Right renal pelvis (tissue), 4 donors: ENCODE measurements at places on chromosomes 5 and 9. TPM values are rescaled to one million over a fixed set of nuclear protein-coding genes. Genes with fewer than 3 reads are reported as not detected.
A peak's percentile ranks its signal among the peaks of the same experiment; 100 is the strongest.

The FAM200C gene
- polyA plus RNA-seq = 15.5 TPM

DNA sequence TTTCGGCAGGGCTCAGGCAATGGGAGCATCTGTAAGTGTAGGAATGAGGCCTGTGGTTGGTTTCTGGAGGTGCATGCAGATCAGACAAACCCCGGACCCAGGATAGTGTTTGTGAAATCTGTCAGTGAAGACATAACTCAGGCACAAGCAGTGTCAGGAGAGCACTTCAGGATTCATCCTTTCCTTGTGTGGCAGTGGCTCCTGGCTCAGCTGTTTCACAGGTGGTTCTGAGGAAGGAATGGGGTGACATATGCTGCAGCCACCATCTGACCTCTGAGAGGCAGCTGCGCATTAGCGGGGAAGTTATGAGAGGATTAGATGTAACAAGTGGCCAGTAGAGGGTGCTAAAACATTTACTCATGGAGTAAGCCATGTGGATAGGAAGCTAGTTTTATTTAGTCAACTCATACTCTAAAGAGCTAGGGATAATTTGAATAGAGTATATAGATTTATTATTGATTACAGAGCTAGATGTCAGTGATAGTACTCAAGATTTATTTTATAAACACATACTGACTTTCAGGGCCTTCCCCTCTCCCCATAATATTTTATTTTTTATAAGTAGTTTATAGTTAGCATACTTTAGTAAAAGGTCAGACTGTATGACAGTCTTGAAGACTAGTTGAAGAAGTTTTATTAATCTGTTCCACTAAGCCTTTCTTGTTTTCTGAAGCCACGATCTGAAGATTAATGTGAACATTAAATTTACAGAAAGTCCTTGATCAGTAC is 28.4 kb downstream of the NNT start:
- DNase-seq = peak; percentile 63

- no peak for DNase-seq
Observed at GRCh38 chr5:9852671-9853070, 222.5 kb upstream of the TAS2R1 start.

DNA sequence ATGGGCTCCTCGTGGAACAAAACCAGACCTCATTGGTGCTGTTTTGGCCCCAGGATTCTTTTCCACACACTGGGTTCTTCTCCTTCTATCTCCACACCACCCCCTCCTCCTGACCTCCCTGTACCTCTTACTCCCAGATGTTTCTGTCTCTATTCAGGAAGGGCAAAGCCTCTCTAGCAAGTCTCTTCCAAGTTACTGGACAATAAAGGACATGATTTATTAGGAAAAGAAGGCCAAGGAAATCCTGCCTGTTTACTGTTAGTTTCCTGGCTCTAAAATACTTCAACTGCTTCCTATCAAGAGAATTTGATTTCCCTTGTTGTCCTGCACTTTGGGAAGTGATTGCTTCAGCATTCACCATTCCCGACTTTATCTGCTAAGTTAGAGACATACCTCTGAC is 262.0 kb downstream of the SAXO1 start:
- DNase-seq = no peak

GRCh38 chr9:87063871-87064270 is 116.6 kb upstream of the GAS1 start:
- no peak for DNase-seq

The SNX18 gene
- polyA plus RNA-seq = 35.5 TPM

DNA sequence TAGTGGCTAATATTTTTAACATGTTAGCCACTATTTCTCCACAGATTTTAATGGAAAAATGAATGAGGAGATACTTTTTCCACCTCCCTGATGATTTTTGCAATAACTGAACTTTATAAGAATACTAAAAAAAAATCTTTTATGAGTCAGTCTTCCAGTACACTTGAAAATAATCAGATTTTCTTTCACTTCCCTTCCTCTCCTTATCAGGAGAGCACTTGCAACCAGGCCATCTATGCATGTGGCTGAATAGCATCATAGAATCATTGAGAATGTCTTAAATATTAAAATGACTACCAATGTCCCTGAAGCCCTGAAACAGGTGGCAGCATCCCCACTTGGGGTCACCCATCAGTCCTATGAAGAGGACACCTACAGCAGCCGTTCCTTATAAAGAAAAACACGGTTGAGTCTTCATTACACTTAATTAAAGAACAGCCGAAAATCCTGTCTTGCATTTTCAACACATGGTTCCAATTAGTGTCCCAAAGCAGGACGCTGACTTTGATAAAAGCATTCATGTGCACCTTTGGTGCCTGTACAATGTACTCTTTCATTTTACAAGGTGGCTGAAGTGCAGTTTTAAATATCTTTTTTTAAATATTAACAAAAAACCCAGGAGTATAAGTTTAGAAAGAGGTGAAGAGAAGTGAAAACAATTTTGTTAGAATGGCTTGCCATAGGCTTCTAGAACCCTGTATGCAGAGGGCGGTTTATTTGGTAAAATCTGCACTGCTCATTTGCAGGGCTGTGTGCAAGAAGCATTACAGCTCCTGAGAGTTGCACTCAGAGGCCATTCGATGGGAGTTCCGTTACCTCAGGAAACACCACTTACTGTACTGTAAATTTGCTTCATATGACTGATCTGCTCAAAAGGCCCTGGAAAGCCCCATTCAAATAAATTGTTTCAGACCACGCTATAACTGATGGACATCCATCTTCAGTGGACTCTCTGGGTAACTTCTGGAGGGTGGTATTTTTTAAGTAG is 106.9 kb upstream of the VCAN start:
- DNase-seq = no peak

- DNase-seq = no peak
Observed at GRCh38 chr5:108620516-108620915, 127.2 kb upstream of the FER start.

The MSX2 gene
- 0.35 TPM for polyA plus RNA-seq

DNA sequence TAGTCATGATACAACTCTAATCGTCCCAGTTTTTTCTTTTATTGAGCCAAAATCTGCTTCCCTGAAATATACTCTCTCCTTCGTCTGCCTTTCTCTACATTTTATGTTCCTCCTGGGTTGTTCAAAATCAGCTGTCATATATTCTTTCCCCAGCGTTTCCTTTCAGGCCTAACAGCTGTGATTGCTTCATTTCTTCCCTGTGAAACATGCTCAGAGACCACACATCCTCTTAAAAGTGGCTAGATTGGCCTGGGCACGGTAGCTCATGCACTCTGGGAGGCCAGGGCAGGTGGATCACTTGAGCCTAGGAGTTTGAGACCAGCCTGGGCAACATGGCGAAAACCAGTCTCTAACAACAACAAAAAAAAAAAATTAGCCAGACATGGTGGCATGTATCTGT is 25.1 kb downstream of the NFX1 start:
- no peak for DNase-seq

The IFNW1 gene
- not detected for polyA plus RNA-seq

DNA sequence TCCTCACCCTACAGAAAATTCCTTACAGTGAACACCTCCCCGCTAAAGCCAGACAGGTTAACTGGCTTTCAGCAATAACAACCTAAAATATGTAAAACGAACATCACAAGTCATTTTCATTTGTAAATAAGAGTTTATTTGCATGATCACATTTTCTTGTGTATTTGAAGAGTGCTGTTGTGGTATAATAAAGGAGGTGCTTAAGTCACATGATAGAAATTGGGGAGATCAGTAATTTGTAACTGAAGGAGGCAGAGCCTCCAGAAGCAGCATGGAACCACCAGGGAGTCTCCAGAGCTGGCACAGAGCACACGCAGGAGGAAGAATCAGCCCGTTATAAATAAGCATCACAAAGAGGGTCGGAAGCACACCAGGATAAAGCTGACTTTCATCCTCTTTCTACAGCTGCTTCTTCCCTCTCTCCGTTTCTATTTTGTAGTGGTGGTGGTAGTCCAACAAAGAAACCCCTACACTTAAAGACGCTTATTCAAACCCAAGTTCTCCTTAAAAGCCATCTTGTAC is 210.6 kb downstream of the MAPKAP1 start:
- DNase-seq = no peak

DNA sequence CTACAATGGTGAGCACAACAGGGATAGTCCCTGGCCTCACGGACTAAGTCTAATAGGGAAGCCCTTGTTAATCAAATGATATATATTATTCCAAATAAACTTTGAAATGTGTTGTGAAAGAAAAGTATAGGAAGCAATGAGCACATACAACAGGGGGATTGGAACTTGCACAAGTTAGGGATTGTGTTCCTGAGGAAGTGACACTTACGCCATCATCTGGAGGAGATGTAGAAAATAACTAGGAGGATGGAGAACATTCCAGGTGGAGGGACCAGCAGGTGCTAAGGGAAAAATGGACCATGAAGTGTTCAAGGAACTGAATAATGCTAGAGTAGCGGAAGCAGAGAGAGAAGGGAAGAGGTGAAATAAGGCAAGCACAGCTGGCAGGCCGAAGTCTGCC is 18.8 kb upstream of the RPS23 start:
- no peak for DNase-seq

The FIBCD1 gene
- polyA plus RNA-seq = 0.60 TPM

The INSL4 gene
- not detected for polyA plus RNA-seq

DNA sequence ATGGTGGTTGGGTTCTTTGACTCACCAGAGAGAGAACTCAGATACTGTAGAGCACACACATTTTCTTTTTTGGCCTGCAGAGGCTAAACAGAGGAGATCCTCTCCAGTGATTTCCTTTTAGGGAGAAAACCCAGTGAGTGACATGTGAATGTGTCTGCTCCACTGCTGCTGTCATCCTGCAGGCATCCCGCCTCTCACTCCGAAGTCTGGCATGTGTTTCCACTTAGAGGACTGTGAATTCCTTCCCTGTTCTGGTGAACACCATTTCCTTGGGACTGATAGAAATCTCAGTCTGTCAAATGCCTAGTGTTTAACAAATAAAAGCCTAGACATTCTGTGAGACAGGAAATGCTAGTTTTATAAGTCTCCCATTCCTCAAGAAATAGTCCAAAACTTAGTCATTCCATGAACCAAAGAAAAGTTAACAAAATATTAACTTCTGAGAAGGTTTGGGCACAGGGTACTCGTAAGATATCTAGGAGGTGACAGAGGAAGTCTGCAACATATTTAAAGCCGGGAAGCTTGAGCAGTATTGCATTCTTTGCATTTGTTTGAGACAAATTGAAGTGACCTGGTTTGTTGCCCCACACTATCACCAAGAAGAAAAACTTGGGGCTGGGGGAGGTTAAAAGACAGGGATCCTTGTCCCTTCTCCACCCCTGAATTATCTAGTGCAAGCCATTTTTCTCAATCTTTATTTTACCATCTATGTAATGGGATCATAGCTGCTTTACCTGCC is 74.9 kb upstream of the NIPAL4 start:
- no peak for DNase-seq
